K562 (cell line): ENCODE measurements at places on chromosomes 4 and X. TPM values are rescaled to one million over a fixed set of nuclear protein-coding genes. Genes with fewer than 3 reads are reported as not detected.

- H3K4me1 ChIP-seq, result no peaks in the 10 kb centered on the region; the same call in 1 of the 2 replicates
- no peaks in the 10 kb centered on the region for H3K27me3 ChIP-seq
- H3K27ac ChIP-seq, result peak overlapping the region; percentile 90
- H3K4me3 ChIP-seq, result peak overlapping the region; percentile 36
- peak; percentile 29 for DNase-seq
Measured at GRCh38 chr4:80125252-80126177, 52.5 kb upstream of the ANTXR2 start.

GRCh38 chr4:54764476-54764875 lies 106.7 kb downstream of the KIT start:
- H3K4me3 ChIP-seq, result no peak overlapping the region
- H3K27ac ChIP-seq, result no peak overlapping the region
- DNase-seq, result no peak
- H3K36me3 ChIP-seq, result no peaks in the 10 kb centered on the region

GRCh38 chrX:141180851-141181250 lies 3.9 kb upstream of the LDOC1 start:
- no peaks in the 10 kb centered on the region for H3K4me1 ChIP-seq
- H3K36me3 ChIP-seq, result no peaks in the 10 kb centered on the region
- no peak for DNase-seq
- H3K4me3 ChIP-seq, result no peak overlapping the region
- no peaks in the 10 kb centered on the region for H3K27me3 ChIP-seq

GRCh38 chr4:123555233-123555806 lies 158.7 kb downstream of the SPRY1 start:
- H3K27ac ChIP-seq, result no peak overlapping the region
- H3K4me1 ChIP-seq, result no peaks in the 10 kb centered on the region
- peak; percentile 19 for DNase-seq
- H3K36me3 ChIP-seq, result no peaks in the 10 kb centered on the region
- peaks cover 4% of the 10 kb centered on the region; the same call in 1 of the 2 replicates for H3K27me3 ChIP-seq

DNA sequence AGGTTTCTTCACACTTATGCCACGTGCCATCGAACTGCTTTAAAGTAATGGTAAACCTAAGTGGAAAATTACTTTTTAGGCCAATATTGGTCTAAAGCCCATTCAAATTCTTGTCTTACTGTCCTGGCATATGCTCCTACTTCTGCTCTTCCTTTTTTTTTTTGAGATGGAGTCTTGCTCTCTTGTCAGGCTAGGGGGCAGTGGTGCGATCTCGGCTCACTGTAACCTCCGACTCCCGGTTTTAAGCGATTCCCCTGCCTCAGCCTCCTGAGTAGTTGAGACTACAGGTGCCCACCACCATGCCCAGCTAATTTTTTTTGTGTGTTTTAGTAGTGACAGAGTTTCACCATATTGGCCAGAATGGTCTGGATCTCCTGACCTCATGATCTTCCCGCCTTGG lies 129.0 kb upstream of the TECRL start:
- H3K27me3 ChIP-seq, result no peaks in the 10 kb centered on the region
- no peak overlapping the region for H3K4me3 ChIP-seq

GRCh38 chr4:132218406-132218805 lies 930.7 kb upstream of the PCDH10 start:
- no peak for DNase-seq
- H3K36me3 ChIP-seq, result no peaks in the 10 kb centered on the region
- H3K27me3 ChIP-seq, result no peaks in the 10 kb centered on the region
- H3K4me3 ChIP-seq, result no peak overlapping the region

GRCh38 chr4:98501383-98501782 lies 157.0 kb downstream of the TSPAN5 start:
- no peak for DNase-seq
- no peaks in the 10 kb centered on the region for H3K36me3 ChIP-seq
- no peak overlapping the region for H3K4me3 ChIP-seq
- peaks cover 13% of the 10 kb centered on the region; the same call in 1 of the 2 replicates for H3K27me3 ChIP-seq
- no peaks in the 10 kb centered on the region; the same call in 1 of the 2 replicates for H3K4me1 ChIP-seq
- no peak overlapping the region for H3K27ac ChIP-seq

Gene TEX13C
- not detected in 2 replicates for total RNA-seq

Gene PLP1
- total RNA-seq, result not detected in 2 replicates
